Activated naive CD8-positive, alpha-beta T cell treated with anti-CD3 and anti-CD28 coated beads for 36 hours (primary cell): ENCODE measurements at places on chromosomes 6 and 20.

DNA sequence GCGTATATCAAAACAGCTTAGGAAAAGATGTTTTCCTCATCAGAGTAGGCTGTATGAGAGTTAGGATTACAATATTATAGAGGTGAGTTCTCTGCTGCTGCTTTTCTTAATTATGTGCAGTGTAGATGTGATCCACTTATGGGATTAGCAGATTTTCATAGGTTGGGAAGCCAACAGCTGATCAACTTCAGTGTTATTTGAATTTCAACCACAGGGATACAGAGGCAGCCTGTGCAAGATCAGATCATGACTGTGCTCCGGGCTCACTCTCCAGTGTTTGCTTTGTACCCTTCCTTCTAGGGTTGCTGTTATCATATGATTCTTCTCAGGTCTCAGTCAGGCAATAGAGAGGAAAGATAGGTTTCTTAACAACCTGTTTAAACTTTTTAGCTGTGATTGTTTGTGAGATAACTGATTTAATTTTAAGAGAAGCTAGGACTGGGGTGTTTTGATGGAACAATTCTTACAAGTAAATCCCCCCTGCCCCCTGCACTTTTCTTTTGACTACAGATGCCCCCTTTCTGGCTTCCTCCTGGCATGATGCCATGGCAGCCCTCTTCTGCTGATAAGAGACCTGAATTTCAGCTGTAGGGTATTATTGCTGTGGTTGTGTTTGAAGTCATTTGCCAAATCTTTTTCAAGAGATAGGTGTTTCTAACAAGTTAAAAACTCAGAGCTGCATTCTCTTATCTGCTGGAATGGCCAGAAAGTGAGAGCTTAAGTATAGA is 8.5 kb downstream of the RNF8 start:
- H3K36me3 ChIP-seq: peaks cover 7% of the 10 kb centered on the region
- no peak for DNase-seq
- H3K27ac ChIP-seq: no peak overlapping the region
- H3K27me3 ChIP-seq: no peaks in the 10 kb centered on the region
- H3K4me1 ChIP-seq: peaks cover 3% of the 10 kb centered on the region

DNA sequence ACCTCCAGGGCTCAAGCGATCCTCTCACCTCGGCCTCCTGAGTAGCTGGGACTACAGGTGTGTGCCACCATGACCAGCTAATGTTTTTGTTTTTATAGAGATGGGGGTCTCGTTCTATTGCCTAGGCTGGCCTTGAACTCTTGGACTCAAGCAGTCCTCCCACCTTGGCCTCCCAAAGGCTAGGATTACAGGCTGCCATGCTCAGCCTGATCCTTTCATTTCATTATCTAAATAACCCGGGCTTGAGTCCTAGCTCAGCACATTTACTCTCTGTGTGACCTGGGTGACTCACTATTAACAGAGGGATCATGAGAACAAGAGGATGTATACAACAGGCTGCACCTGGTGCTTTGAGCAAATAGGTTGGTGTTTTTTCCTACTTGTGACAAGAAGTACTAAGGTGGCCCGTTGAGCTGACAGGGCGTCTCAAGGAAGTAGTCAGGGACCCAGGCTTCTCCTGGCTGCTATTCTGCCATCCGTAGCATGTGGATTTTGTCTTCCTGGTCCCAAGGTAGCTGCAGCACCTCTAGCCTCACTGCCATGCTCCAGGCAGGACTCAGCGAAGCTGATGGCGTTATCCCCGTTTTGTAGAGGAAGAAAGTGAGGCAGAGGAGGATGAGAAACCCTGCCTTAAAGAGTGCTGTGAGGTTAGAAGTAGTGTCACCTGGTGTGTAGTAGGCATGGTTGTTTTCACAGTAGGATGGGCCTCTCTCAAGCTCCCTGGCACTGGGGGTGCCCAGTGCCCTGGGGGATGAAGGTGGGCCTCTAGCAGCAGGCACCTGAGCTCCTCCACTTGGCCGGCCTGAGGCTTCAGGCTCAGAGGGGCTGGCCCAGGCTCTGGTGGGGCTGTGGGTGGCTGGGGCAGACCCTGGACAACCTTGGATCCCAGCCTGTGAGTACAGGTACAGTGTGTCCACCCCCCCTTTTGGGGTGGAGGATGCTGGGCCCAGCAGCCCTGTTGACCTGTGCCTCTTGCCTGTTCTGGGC is 62.4 kb downstream of the ADNP start:
- no peak overlapping the region for H3K4me3 ChIP-seq
- H3K36me3 ChIP-seq: no peaks in the 10 kb centered on the region
- DNase-seq: no peak
- H3K27ac ChIP-seq: no peak overlapping the region

- no peak overlapping the region for H3K27ac ChIP-seq
- peaks cover 14% of the 10 kb centered on the region for H3K27me3 ChIP-seq
- H3K4me3 ChIP-seq: no peak overlapping the region
- no peaks in the 10 kb centered on the region for H3K4me1 ChIP-seq
- DNase-seq: no peak
Observed at GRCh38 chr20:18263723-18264122, 24.6 kb upstream of the ZNF133 start.

DNA sequence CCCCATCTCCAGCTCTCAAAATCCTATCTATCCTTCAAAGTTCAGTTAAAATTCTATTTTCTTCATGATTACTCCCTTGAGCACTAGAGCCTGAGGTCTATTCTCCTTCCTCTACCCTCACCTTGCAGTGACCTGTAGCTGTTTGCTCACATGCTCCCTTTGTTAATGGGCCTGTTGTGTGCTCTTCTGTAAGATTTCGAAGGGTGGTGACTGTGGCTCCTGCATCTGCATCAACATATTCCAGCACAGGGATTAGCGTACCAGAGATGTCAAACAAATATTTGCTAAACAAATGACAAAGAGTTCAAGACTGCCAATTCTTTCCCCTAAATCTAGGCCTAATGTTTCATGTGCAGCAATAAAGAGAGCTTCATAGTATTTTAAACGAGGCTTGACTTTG is 69.5 kb downstream of the ELOVL5 start:
- H3K4me1 ChIP-seq: peaks cover 13% of the 10 kb centered on the region
- no peaks in the 10 kb centered on the region for H3K27me3 ChIP-seq
- H3K4me3 ChIP-seq: no peak overlapping the region
- H3K36me3 ChIP-seq: peaks cover 47% of the 10 kb centered on the region
- no peak for DNase-seq
- no peak overlapping the region for H3K27ac ChIP-seq

DNA sequence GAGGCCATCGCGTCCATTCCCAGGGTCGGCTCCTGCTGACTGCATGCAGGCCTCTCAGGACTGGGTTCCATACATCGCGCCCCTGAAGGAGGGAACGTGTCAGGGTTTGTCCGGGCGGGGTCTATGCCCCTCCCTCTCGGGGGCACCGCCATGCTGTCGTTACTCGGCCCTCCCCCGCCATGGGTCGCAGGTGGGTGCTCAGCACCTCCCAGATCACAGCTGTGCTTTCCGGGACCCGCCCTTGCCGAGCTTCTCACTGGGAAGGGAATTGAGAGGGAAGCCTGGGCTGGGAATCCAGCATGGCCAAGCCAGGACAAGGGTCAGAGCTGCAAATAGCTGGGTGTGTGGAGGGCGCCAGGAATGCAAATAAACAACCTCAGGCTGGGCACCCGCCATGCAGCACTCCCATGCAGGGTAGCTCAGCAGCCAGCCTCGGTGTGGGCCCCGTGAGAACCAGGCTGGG is at the start of gene FRMD1:
Gene FRMD1, minus strand, starts transcription at position 270 of the 463 bp plus-strand sequence. Its CDS starts 118 bp downstream, at position 152.
- H3K27me3 ChIP-seq: no peaks in the 10 kb centered on the region
- H3K4me3 ChIP-seq: no peak within 1 kb of the TSS
- DNase-seq: no peak
- H3K4me1 ChIP-seq: no peaks in the 10 kb centered on the region

DNA sequence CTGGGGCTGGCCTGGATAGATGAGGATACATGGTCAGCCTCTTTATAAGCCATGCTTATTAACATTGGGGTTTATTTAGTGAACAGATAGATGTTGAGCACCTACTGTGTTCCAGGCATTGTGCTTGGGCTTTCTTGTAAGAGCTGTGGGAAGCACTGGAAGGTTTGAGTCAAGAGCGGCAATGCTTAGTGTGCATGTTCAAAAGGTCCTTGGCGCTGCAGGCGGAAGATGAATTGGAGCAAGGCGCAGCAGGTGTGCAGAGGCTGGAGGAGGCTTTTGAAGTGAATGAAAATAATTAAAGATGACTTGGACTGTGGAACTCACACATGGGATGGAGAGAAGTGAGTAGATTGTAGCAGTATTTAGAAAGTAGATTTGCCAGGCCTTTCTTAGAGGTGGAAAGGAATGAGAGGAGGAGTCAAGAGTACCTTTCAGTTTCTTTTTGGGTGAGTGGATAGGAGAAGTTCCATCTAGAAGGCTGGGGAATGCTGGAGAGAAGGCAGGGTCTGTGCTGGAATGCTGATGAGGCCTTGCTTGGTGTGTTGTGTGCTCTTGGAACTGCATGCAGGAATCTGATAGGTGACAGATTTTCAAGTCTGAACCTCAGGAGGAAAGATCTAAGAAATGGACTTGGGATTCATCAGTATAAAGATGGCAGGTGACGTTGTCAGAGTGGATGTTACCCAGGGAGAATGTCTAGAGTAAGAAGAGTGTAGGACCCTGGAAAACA is 26.4 kb downstream of the SNX9 start:
- peak overlapping the region; percentile 11 for H3K4me3 ChIP-seq
- no peak for DNase-seq
- peaks cover 74% of the 10 kb centered on the region for H3K36me3 ChIP-seq
- H3K27ac ChIP-seq: peak overlapping the region; percentile 52

DNA sequence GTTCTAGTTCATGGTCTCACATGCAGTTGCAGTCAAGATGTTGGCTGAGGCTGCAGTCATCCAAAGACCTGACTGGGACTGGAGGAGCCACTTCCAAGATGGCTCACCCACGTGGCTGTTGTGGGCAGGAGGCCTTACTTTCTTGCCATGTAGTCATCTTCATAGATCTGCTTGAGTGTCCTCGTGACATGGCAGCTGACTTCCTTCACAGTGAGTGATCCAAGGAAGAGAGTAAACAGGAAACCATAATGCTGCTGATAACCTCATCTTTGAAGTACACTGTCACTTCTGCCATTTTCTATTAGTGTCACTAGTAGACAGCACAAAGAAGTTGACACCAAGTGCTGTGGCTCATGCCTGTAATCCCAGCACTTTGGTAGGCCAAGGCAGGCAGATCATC is 40.1 kb upstream of the AKIRIN2 start:
- no peaks in the 10 kb centered on the region for H3K36me3 ChIP-seq
- peak; percentile 12 for DNase-seq
- no peak overlapping the region for H3K4me3 ChIP-seq
- no peaks in the 10 kb centered on the region for H3K27me3 ChIP-seq

- peaks cover 12% of the 10 kb centered on the region for H3K27me3 ChIP-seq
- H3K27ac ChIP-seq: no peak overlapping the region
- no peaks in the 10 kb centered on the region for H3K36me3 ChIP-seq
- DNase-seq: no peak
- no peak overlapping the region for H3K4me3 ChIP-seq
- H3K4me1 ChIP-seq: no peaks in the 10 kb centered on the region
Observed at GRCh38 chr6:39381550-39382140, 59.1 kb upstream of the KCNK16 start.

DNA sequence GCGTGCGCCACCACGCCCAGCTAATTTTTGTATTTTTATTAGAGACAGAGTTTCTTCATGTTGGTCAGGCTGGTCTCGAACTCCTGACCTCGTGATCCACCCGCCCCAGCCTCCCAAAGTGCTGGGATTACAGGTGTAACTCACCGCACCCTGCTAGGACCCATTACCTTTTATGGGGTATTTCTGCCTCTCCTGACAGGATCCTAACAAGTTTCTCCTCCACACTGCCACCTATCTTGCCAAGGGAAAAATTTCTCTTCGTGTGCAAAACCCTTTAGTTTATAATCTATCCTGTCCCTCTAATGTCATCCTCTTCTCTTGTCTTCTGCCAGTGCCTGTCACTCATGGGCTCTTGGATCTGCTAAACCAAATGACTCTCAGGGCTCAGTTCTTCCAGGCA is 1.9 kb downstream of the STMND1 start:
- DNase-seq: no peak
- peaks cover 74% of the 10 kb centered on the region for H3K27me3 ChIP-seq
- no peak overlapping the region for H3K27ac ChIP-seq
- peaks cover 4% of the 10 kb centered on the region for H3K4me1 ChIP-seq
- no peak overlapping the region for H3K4me3 ChIP-seq

- no peaks in the 10 kb centered on the region for H3K36me3 ChIP-seq
- peaks cover 9% of the 10 kb centered on the region for H3K27me3 ChIP-seq
- DNase-seq: no peak
- H3K4me3 ChIP-seq: no peak overlapping the region
- H3K27ac ChIP-seq: no peak overlapping the region
- H3K4me1 ChIP-seq: no peaks in the 10 kb centered on the region
Observed at GRCh38 chr6:4363656-4364055, 228.3 kb upstream of the ECI2 start.

GRCh38 chr6:98695091-98695801 is 139.1 kb upstream of the POU3F2 start:
- no peak for DNase-seq
- H3K36me3 ChIP-seq: no peaks in the 10 kb centered on the region
- H3K4me1 ChIP-seq: no peaks in the 10 kb centered on the region
- H3K4me3 ChIP-seq: no peak overlapping the region

- H3K4me3 ChIP-seq: no peak overlapping the region
- DNase-seq: no peak
- H3K27ac ChIP-seq: no peak overlapping the region
- H3K27me3 ChIP-seq: no peaks in the 10 kb centered on the region
Observed at GRCh38 chr6:110217266-110217665, 37.0 kb downstream of the CDC40 start.

DNA sequence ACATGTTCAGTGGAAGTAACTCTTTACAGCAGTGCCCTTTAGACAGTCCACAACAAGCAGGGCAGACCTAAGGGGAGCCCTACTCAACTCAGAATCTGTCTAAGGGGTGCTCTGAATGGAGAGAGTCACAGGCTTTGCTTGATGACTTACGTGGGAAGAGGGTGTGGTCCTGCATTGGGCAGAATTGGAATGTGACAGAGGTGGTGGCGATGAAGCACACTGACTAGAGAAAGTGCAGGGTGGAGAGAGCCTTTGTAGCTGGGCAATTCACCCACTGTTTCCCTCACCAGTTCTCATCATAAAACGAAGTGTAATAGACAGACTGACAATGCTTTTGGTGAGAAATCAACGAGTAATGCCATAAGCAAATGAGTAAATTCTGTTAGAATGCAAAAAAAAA is 11.2 kb downstream of the TP53INP2 start:
- no peaks in the 10 kb centered on the region for H3K36me3 ChIP-seq
- H3K27ac ChIP-seq: no peak overlapping the region
- no peak for DNase-seq
- H3K4me1 ChIP-seq: peaks cover 18% of the 10 kb centered on the region
- H3K4me3 ChIP-seq: no peak overlapping the region

GRCh38 chr20:32967961-32968457 is 36.2 kb downstream of the SUN5 start:
- no peaks in the 10 kb centered on the region for H3K27me3 ChIP-seq
- DNase-seq: peak; percentile 47
- peak overlapping the region; percentile 22 for H3K4me3 ChIP-seq
- peaks cover 4% of the 10 kb centered on the region for H3K36me3 ChIP-seq
- peaks cover 75% of the 10 kb centered on the region for H3K4me1 ChIP-seq
- H3K27ac ChIP-seq: no peak overlapping the region
